ENCODE measurements at places on chromosomes 4 and X.

DNA sequence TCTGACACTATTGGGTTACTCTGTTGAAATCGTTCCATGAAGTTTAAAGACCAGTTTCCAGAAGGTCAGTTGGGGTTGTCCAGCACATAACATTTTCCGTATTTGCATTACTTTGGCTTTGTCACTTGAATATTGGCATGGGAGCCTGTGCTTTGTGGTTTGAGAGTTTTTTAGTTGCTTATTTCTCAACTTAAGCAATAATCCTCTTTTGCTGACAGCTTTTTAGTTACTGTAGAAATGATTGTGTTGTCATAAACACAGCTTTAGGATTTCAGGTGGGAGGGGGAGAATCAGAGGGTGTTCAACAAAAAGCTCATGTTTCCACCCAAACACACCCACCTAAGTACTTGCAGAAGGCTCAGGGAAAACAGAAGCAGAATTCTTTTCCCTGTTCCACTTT is 210.7 kb upstream of the TLL1 start:
- no peak for DNase-seq

- no peak for DNase-seq
These were observed 63.3 kb downstream of the MEPE start for GRCh38 chr4:87895964-87896621.

GRCh38 chr4:164956766-164957643 is 20.5 kb downstream of the TRIM61 start:
- DNase-seq, result peak; percentile 55

DNA sequence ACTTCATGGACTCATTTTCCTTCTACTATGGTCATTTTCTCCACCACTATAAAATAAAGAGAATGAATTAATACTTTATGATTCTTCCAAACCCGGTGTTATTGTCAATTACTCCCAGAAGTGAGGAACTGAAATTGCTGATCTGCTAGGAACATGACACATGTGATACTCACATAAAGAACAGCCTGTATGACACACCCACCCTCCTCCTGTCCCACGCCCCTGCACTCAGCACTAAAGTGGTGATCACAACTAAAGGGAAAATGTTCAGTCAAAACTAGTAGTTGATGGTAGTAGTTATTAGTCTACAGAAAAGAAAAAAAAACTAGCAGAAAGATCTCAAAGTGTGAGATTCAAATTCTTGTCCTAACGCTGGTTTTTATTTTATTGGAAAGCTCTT is 1508.3 kb downstream of the RAPGEF2 start:
- DNase-seq, result no peak

DNA sequence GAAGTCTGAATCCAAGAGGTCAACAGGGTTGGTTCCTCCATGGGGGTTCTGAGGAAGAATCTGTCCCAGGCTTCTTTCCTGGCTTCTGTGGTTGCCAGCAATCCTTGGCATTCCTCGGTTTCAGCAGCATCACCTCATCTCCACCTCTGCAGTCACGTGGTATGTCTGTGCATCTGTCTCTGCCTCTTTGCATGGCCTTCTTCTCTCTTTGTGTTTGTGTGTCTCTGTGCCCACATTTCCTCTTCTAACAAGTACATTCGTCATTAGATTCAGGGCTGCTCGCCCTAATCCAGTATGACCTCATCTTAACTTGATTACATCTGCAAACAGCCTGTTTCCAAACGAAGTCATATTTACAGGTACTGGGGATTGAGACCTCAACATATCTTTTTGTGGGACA is 114.0 kb downstream of the BCOR start:
- no peak for DNase-seq

DNA sequence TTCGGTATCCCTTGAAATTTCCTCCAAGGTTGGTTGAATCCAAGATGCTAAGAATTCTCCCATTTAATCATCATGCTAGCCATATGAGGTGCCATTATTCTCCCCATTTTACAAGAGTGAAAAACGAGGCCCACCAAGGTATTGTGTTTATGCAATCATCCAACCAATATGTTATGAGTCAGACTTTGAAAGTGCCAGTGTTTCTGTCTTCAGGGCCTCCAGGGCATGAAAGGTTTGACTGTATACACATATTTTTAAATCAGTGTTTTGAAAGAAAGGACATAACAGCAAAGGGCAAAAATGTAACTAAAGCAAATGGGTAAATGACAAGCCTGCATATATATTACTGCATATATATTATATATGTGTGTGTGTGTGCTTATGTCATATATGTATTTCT is 541.2 kb upstream of the SMIM31 start:
- no peak for DNase-seq

GRCh38 chr4:126719852-126720251 is 912.9 kb upstream of the INTU start:
- DNase-seq, result no peak

DNA sequence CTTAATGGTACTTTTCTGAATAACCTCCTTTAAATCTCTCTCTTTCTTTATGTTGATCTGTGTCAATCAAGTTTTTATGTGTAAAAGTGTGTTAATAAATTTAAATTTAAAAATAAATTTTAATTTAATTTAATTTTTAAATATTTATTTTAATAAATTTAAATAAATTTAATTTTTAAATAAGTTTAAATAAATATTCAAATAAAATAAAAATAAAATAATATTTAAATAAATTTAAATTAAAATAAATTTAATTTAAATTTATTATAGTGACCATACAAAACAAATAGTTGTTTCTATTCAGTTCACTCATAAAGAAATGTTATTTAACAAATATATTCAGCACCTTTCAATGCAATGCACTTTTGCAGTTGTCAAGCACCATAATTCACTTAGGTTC is 146.9 kb downstream of the GRID2 start:
- DNase-seq, result no peak

DNA sequence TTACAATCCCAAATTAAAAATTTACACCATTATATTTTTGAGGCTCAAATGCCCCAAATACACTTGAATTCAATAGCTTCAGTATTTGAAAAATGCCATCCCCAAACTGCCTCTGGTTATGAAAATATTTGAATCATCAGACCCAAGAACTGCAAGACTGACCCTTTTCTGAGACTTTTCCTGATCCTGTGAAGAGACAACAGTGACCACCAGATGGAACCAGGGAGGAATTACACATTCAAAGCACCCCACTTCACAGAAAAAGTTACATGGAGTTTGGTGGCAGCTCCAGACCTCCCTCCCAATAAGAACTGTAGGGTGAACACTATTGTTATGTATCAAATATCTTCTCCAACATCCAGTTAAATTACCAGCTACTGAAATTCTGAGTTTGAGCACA is 44.0 kb upstream of the SCD5 start:
- peak; percentile 8 for DNase-seq

DNA sequence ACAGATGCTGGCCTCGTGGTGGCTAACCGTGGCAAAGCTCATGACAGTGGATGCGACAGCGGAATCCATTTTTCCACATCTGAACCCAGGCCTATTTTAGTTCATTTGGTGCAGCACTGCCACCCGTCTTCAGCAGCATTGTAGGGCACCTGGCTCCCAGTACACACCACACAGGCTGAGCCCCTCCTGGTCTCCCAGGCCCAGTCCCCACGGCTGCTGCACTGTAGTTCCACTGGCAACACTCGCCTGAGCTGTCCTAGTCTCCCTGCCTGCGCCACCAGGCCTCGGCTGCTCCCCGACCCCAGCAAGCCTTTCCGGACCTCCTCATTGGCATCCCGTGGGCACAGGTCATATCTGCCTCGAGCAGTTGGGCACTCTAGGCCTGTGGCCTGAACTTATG is 76.2 kb downstream of the MTMR1 start:
- no peak for DNase-seq

DNA sequence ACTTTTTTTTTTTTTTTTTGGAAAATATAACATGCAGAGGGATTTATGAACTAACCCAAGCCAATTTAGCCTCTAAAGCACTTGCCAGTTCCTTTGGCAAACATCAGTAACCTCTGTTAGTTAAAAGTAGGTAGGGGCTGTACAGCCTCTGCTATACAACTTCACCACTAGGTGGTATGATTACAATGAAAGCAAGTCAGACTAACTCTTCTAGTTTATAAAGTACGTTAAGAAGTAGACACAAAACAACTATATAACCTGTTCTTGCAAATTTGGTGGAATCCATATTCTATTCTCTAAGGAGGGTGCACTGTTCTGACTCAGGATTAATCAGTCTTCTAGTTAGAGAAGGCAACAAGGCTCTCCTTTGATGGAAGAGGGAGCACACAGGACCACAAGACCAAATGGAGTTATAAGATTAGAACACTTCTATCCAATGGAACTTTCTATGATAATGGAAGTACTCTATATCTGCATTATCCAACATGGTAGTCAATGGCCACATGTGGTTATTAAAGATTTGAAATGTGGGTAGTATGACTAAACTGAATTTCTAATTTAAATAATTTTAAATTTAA is 12.8 kb downstream of the AIMP1 start:
- DNase-seq, result peak; percentile 62

GRCh38 chr4:168713253-168713652 is 216.4 kb downstream of the PALLD start:
- no peak for DNase-seq

- DNase-seq, result no peak
These were observed 1306.8 kb downstream of the STIM2 start for GRCh38 chr4:28167411-28167810.

- DNase-seq, result no peak
These were observed 97.1 kb downstream of the JADE1 start for GRCh38 chr4:128906581-128906980.

- DNase-seq, result no peak
These were observed 59.4 kb upstream of the PITX2 start for GRCh38 chr4:110682311-110682710.

DNA sequence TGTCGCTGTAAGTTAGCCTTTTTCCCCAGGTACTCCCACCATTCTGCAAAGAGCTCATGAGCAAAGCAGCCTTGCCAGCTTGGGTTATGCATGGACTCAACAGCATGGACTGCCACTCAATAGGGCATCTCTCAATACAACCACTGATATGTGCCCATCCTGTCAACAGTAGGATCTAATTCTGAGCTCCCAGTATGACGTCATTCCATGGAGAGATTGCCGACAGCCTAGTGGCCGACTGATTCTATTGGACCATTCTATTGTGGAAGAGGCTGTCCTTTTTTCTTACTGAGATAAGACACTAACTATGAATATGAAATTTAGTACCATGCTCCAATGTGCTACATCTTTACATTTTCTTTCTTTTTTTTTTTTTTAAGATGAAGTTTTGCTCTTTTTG is 2389.0 kb upstream of the AGA start:
- no peak for DNase-seq

GRCh38 chr4:182288534-182288933 is 45.3 kb downstream of the TENM3 start:
- no peak for DNase-seq

- DNase-seq, result no peak
These were observed 15.3 kb downstream of the KLHL2 start for GRCh38 chr4:165222651-165222994.

DNA sequence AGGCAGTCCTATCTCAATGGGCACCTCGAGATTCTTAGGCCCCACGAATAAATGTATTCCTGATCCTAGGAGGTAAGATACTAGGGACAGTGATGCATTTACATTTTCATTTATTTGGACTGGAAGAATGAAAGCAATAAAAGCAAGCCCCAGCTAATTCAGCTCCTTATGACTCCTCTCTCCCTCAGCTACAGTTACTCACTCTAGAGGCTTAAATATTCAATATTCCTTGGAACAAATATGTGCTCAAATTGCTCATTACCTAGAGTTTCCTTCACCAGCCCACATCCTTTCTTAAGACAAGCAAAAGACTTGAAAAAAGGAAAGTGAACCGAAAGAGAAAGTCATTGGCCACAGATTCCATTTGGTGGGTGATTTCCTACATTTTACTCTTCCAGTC is 13.9 kb downstream of the PAGE2 start:
- no peak for DNase-seq

DNA sequence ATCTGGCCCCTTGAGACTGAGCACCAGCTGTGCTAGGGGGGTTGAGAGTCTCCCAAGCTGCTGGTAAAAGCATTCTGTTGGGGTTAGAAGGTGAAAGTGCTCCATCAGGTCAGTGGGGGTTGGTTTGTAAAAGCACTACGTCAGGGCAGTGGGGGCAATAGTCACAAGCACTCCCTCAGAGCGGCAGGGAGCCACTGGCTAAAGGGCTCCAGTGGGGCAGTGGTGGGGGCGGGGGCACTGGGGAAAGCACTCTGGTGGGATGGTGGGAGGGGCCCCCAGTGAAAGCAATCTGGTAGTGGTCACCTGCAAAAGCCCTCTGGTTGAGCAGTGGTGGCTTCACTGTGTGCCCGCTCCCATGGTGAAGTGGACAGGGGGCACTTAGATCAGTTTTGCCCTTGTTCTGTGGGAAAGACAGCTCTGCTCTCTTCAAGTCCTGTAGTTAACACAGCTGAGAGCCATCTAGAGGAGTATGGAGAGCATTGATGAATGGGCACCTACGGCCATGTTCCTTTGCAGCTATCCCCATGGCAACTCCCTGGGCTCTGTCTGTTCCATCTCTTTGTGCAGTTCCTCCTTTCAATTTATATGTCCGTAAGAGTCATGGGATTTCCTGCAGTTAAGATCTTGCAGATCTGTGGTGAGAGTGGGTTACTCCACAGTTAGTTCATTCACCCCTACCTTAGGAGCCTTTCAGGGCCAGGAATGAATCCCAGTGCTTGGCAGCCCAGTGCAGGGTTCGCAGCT is 106.4 kb downstream of the SH3BGRL start:
- DNase-seq, result no peak

DNA sequence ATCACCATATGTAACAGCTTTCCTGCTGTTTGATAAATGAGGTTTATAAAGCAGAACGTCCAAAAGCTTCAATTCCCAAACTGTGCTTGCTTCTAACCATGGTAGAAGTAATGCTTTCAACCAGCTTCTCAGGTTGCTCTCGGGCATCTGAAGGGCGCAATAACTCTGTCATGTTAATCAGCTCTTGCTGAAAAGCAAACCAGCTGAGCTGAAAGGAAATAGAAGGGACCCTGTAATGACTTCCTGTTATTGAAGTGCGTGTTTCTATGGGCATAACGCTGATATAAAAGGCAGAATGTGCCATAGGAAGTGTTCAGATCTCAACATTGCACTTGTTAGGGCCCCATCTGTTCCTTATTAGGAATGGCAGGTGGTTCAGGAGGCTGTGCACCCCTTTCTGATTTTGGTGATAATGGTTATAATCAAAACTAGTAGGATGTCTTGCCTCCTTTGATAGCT is 21.2 kb downstream of the HERC3 start:
- peak; percentile 84 for DNase-seq

GRCh38 chr4:12084690-12085089 is 656.0 kb upstream of the HS3ST1 start:
- no peak for DNase-seq

DNA sequence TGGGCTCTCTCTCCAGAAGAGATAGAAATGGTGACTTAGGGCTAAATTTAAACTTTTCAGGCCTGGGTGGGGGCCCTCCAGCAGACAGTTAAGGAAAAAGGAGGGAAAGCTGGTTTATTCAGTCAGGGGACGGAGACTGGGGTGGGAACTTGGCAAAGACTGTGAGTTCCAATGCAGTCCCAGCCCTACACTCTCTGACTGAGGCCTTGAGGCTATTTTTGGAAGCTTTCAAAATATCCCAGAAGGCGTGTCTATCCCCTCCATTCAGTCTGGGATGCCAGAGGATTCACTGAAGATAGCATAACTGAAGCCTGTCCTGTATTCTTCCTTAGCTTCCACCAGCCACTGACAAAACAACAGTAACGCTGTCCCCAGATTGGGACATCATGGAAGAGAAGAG is 32.1 kb upstream of the MSN start:
- DNase-seq, result no peak

- peak; percentile 4 for DNase-seq
These were observed 51.0 kb upstream of the NHSL2 start for GRCh38 chrX:71859637-71860036.

- DNase-seq, result no peak
These were observed 28.0 kb downstream of the DMD start for GRCh38 chrX:33183361-33183760.

- peak; percentile 74 for DNase-seq
These were observed 49.7 kb downstream of the RASL11B start for GRCh38 chr4:52911684-52912294.
